Kidney capillary endothelial cell (primary cell): ENCODE measurements at places on chromosomes 5 and 9.

DNA sequence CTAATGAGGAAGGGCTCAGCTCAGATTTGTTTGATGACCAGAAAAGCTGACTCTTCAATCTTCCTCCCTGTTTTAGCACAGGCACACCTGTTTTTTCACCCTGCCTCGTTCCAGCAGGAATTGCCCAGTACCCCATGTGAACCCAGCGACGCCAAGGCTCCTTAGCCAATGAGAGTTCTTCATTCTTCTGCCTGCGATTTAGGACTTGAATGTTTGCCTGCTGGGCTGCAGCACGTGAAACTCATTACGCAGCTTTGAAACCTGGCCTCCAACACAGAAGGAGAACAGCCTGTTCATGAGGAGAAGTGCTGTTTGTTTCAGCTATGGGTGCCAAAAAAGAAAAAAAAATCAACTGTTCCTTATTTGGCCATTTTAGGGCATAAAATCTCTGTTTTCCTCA is 315.5 kb downstream of the TRPM3 start:
- DNase-seq: no peak

- DNase-seq: no peak
Observed at GRCh38 chr5:115179030-115179393, 9.3 kb upstream of the TRIM36 start.

GRCh38 chr9:68951879-68952659 is 61.8 kb downstream of the PRKACG start:
- no peak for DNase-seq

DNA sequence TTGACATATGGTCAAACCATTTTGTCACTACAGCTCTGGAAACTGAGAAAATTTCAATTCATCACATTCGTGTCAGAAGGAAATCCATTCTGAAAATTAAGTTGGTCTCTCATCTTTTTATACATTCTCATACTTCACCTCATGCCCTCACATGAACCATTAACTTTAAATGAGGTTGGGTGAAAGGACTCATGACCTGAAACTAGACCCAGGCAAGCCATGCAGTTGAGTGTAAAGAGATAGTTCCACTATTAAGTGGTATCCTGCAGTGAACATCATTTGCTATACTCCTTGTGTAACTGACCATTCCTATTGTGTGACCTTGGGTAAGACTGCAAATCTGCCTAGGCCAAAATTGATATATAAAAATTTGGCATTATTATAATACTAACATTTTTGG is 299.6 kb upstream of the GRIN3A start:
- no peak for DNase-seq

DNA sequence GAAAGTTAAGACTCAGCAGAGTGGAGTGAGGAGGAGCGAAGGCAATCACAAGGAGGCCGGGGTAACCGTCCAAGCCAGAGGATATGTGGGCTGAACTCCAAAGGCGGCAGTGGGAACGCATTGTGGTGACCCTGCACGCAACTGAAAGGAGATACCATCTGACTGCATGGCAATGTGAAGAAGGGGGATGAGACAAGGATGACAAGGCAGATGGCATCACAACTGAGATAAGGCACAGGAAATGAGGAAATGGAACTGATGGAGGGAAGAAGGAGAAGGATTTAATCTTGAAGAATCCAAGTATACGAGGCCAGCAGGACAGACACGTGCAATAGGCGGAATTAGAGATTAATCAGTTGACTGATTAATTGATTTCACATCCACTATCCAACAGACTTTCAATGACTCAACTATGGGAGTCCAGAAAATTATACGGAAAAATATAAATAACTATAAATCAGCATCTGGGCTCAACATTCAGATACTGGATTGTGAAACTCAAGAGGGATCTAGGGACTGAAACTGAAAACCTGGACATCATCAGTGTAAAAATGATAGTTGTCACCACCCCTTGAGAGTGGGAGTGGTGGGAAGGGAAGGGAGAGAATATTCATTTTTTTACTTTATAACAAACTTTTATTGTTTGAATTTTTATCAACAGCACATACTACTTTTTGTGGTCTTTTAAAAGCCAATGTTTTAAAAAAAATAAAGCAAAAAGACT is 86.1 kb downstream of the ARL15 start:
- DNase-seq: no peak

DNA sequence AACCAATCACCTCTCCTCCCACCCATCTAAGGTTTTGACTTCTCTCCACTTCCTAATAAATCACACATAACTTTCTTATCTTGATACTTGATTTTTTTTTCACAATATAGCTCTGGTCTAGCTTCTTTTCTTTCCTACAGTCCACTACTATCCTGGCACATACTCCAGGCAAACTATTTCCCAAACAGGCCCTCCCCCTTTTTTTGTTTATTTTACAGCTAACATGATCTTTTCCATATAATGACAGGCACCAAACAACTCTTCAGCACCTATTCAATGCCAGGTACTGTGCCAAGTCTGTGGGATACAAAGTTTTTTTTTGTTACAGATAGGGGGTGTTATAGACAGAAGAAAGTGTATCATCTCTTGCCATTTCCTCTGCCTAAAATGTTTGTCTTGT is 7.9 kb downstream of the TYRP1 start:
- DNase-seq: no peak

GRCh38 chr9:79526149-79526672 is 45.6 kb upstream of the TLE4 start:
- no peak for DNase-seq

DNA sequence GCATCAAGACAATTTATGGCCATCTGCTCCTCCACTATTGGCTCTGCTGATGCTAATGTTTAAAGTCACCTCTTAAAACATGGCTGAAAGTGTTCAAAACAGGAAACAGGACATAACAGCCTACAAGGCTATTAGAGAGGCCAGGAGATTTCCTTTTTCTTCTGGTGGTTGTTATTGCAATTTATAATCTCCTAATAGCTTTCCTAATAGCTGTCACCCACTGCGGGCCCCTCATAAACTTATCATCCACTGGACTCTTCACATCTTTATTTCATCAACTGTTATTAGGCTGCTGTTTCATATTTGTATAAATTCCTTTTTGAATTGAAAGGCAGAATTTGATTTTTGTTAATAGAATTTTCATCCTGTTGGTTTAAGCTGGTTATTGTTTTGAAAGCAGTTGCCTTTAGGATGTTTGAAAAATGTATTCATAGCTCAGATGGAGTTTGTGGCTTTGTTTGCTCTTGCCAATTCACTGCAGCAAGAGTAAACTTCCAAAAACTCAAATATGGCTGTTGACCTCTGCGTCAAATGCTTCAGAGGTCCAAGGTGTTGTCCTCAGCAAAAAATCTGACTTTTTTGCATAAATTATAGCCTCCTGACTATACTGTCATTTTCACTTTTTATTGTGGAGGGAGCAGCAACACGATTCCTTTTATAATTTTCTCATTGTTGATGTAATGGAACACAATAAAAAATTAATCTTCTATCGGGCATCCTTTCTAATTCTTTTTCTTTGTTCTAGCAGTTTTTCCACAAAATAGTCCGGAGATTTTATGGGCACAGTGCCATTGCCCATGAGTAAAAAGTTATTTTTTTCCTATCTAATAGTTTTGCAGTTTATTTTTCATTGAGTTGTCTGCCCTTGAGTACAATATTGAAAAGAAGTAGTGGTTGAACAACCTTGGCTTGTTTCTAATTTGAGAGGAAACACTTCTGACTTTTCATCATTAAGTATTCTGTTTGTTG is 69.3 kb downstream of the MAT2B start:
- DNase-seq: no peak

DNA sequence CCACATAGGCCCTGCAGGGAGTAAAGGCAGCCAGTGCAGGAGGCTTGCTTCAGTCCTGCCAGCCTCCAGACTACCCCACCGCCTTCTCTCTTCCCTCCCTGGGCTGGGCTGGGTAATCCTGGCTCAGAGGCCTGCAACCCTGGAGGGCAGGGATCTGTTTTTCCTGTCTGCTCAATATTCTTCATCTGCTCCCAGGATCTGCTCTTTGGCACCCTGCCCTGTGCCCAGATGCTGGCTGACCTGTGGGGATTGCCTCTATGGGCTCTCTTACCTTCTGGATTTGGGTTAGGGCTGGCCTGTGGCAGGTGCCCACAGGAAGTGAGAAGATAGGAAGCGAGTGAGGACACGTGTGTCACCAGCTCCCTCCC is 7.3 kb upstream of the ANGPTL2 start:
- DNase-seq: no peak

DNA sequence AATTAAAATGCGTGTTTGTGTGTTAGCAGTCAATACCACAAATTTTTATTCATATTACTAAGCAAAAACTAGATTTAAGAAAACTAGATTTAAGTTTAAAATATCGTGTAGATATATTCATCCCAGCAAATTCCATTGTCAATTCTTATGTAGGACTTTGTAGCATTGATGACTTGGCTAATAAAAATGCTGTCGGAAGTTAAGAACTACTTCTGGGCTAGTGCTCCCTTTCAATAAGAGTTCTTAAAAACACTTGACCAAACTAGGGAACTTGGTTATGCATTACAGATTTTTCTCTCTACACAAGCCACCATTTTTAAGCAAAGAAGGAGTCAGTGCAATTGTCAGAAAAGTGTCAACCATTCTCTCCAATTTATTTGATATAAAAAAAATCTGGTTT is 68.7 kb upstream of the RAD23B start:
- DNase-seq: no peak

DNA sequence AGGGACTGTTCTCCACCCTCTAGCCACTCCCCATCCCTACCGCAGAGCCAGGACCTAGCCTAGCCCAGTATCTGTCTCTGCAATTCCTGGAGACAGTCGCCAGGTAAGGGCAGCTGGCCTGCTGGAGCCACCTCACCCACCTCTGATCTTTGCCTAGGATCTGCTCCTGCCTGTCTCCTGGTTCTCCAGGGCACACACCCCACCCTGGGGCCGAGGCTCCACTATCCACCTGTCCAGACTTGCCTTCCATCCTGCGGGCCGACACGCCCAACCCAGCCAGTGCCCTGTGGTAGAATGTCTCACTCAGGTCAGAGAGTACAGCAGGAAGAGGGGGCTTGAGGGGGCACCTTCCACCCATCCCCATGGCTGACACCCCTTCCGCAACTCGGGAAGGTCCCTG is 15.7 kb upstream of the AQP7 start:
- no peak for DNase-seq

- DNase-seq: no peak
Observed at GRCh38 chr5:157612581-157612980, 37.0 kb upstream of the ADAM19 start.

DNA sequence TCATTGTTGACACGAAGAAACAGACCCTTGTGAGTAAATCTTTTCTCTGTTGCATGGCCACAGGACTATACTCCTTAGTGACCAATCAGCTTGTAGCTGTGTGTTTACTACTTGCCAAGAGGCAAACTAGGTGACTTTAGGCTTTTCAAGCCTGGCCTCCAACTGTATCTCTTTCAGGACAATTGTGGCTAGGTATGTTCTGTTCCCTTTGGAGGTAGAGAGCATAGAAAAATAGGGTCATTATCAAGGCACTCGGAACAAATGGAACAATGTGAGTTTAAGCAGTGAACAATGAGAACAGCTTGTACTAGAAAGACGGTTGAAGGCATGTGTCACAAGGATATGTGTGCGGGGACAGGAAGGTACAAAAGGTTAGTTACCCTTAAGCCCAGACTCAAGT is 48.1 kb downstream of the SLC46A2 start:
- no peak for DNase-seq

DNA sequence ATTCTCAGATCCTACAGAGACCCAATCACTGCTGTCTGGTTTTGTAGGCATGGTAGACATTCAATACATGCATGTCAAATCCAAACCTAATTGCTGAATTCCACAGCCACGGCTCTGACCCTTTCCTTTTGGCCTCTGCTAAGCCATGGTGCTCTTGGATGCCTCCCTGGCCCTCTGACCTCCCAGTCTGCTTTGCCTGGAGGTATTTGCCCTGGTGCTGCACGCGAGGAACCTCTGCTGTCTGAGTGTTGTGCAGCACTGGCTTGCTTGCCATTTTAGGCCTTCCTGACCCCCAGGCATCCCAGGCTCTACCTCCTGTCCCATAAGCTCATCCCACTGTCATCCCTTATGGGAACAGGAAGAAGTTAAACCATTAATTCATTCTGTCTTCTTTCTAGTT is 60.9 kb downstream of the DOCK2 start:
- no peak for DNase-seq

- no peak for DNase-seq
Observed at GRCh38 chr5:115577329-115577728, 24.9 kb downstream of the TICAM2 start.

- peak; percentile 13 for DNase-seq
Observed at GRCh38 chr5:113122053-113122452, 145.5 kb downstream of the DCP2 start.

GRCh38 chr5:143826951-143827444 is 15.0 kb downstream of the HMHB1 start:
- no peak for DNase-seq

- DNase-seq: no peak
Observed at GRCh38 chr9:35832814-35833213, 3.8 kb downstream of the TMEM8B start.

DNA sequence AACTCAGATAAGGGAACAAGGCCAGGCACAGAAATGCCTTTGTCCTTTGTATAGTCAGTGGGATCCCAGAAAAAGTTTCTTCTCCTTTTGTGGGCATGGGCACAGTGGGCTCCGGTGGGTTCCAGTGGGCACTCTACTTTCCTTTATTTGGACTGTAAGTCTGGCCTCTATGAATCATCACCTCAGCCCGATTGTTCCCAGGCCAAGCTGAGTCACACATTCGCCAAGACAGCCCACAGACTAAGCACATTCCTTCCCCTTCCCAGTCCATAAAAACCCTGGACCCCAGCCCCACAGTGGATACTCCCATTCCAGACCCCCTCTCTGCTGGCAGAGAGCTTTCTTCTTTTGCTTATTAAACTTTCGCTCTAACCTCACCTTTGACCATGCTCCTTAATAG is 165.0 kb downstream of the FBXL17 start:
- DNase-seq: no peak

GRCh38 chr9:12843735-12844134 is 68.9 kb downstream of the LURAP1L start:
- DNase-seq: no peak

DNA sequence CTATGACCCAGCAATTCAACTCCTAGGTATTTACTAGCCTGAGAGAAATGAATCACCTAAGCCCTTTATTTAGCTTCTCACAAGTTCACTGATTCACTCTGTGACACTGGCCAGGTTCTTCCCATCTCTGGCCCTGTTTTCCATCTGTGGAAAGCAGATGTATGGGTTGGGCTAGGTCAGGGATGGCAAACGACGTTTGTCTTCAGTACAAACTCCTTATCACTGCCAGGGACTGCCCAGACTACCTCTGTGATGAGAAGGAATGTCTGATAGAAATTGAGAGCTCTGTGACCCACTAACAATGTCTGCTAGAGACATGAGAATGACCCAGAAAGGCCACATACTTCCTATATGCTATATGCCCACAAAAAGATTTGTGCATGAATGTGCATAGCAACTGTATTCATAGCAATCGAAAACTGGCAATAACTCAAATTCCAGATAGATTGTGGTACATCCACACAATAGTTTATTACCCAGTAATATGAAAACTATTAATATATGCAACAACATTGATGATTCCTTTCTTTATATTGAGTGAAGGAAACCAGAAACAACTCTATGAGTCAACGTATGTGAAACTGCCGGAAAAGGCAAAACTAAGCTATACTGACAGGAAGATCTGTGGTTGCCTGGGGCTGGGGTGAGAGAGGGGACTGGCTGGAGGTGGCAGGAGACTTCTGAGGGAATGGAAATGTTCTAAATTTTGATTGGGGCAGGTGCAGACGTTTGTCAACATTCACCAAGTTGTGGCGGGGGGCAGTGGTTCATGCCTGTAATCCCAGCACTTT is 32.0 kb upstream of the ADAM19 start:
- no peak for DNase-seq
